ENCODE measurements at places on chromosomes 7 and 10. TPM values are rescaled to one million over a fixed set of nuclear protein-coding genes. Genes with fewer than 3 reads are reported as not detected.
A peak's percentile ranks its signal among the peaks of the same experiment; 100 is the strongest.

GRCh38 chr7:88116235-88116795 lies 103.5 kb downstream of the SRI start:
- no peak for DNase-seq

DNA sequence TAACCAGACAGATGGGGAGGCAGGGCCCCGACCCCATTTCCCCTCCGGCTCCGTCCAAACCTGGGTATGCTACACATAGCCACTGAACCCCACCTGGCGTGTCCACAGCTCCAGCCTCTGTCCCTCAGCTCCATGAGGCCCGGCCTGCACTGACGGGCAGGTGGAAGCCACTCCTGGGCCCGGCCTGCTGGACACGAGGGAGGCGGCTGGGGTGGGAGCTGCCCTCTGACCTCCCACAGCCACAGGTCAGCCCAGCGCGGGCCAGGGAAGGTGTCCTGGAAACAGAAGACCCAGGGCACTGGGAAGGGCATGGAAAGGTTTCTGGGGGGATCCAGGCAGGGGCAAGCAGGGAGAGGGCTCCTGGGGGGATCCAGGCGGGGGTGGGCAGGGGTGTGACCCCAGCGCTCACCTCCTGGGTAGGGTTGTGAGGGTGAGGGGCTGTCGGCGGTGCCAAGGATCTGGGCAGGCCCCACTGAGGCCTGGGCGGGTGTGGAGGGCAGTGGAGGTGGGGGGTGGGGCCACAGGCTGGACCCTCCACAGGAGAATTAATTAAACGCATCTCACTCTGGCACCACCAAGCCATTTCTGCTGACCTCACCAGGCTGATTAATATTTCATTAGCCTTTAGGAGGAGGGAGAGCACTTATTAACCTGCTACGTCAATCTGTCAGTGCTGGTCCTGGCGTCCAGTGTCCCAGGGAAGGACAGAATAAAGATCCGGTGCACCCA lies 108.9 kb downstream of the UNCX start:
- no peak for DNase-seq

GRCh38 chr10:58784361-58784760 lies 271.7 kb downstream of the BICC1 start:
- no peak for DNase-seq

DNA sequence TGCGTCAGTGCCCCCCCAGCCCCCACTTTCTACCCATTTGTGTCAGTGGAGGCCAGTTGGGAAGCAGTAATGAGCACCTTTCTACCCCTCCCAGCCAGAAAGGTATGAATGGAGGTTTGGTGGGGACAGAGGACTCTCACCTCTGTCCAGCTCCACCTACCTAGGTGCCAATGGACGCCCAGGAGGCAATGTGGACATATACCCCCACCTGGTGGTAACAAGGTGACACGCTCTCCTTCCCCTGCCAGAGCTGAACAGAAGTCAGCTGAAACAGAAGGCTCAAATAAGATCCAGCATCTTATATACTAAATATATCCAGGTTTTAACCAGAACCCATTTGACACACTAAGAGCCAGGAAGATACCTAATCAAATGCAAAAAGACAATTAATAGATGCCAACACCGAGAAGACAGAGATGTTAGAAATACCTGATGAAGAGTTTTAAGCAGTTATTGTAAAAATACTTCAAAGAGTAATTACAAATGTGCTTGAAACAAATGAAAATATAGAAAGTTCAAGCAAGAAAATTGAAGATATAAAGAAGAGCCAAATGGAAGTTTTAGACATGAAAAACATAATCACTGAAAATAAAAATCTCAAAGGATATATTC lies 18.4 kb upstream of the SORCS3 start:
- peak; percentile 82 for DNase-seq

DNA sequence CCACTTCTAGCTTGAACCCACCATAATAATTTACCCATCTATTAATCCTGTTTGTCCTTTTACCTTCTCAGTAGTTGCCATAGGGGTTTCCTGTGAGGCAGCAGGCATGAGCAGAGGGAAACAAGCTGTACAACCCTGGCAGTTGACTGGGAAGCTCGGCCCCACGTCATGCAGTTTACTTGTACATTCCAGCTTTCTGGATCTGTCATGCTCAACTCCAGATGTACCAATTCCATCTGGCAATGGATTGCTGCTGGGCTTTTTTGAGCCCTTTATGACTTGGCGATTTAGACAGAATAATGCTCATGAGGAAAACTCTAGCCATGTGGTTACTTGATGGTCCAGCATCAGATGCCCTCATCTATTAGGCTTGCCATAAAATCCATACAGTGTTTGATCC lies 112.5 kb downstream of the GNAI1 start:
- DNase-seq, result no peak

- no peak for DNase-seq
These were observed 155.9 kb downstream of the SEC23IP start for GRCh38 chr10:120048391-120048790.

DNA sequence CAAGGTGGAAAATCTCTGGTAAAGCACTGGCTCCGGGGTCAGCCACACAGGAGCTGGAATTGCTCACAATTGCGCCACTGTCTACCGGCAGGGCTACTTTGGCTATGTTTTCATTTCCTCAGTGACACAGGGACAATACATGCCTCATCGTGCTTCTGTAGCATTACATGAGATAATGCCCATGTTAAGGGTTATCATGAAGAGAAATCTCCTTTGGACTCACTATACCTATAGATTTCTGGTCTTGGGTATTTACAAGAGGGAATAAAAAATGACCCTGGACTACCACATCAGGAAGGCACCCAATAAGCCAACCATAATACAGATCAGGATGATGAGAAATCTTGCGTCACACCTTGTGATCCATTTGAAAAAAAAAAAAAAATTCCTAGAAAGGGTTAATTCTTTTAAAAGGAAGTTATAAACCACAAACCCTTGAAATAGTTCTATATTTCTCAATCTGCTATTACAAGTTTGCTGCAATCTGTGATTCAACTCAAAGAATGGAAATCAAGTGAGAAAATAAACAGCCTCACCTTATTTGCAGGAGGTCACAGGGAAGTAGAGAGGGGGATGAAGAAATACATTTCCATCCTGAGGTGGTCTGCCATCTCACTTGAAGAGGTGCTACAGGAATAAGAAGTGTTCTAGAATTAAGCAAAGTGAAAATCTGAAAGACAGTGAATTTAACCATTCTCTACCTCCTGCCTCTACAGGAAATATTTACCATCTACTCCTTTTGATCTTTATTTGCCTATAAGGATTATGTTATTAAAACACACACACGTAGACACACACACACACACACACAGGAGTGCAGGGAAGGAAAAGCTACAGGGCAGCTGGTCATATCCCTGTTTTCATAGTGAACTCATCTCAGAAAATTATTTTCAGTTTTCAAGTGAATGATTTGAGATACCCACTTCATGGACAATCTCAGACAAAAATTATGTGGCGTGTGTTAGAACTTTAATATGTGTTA lies 231.3 kb upstream of the CELF2 start:
- no peak for DNase-seq

GRCh38 chr10:35784751-35785150 lies 142.7 kb upstream of the FZD8 start:
- no peak for DNase-seq

DNA sequence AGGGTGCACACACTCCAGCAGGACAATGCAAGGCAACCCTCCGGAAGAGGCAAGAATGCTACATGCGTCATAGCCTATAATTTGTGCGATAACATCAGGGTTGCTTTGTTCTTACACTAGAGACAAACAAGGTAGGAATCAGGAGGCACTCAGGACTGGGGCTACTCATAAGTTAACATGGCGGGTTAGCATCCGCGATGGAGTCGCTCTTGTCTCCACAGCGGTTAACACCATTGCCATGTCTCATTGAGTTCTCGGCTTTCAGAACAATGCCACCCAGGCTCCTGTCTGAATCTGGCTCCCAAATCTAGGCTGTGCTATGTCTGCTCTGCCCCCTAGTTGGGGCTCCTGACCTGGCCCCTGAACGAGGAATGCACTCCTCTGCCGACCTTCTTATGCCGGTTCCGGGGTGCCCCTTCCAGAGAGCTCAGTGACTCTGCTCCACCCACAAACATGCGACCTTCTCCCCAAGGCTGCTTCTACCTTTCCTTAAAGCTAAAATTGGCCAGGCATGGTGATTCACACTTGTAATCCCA lies 24.9 kb upstream of the SLF2 start:
- peak; percentile 33 for DNase-seq

DNA sequence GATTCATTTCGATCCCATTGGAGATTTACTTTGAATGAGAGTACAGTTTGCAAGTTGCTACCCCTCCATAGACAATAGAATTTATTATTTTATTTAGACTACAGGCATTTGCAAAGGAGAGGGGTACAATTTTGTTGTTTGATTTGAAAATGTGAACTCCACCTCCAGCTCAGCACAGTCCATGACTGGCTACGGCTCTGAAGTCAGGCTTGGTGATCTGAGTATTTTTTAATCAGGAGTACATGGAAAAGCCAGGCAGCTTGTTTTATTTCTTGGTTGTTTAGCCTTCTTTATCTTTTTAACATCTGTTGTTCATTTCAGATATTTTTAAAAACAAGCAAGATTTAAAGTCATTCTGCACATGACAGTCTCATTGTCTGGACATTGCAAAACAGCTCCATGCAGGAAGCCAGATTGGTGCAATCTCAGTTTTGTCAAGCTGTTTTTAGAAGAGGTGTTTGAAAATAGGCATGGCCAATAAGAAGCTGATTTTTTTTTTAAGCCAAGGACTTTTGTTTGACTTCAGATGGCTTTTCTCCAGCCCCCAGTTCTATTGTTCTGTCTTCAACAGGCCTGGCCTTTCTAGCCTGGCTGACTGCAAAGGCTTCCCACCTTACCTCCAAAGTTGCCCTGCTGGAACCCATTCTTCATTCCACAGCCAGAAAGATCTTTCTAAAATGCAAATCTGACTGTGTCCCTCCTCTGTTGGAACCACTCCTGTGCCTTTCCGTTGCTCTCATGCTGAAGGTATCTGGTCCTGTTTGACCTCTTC lies 12.2 kb downstream of the PLXDC2 start:
- peak; percentile 27 for DNase-seq

- no peak for DNase-seq
These were observed 64.5 kb downstream of the RAMP3 start for GRCh38 chr7:45221896-45222604.

DNA sequence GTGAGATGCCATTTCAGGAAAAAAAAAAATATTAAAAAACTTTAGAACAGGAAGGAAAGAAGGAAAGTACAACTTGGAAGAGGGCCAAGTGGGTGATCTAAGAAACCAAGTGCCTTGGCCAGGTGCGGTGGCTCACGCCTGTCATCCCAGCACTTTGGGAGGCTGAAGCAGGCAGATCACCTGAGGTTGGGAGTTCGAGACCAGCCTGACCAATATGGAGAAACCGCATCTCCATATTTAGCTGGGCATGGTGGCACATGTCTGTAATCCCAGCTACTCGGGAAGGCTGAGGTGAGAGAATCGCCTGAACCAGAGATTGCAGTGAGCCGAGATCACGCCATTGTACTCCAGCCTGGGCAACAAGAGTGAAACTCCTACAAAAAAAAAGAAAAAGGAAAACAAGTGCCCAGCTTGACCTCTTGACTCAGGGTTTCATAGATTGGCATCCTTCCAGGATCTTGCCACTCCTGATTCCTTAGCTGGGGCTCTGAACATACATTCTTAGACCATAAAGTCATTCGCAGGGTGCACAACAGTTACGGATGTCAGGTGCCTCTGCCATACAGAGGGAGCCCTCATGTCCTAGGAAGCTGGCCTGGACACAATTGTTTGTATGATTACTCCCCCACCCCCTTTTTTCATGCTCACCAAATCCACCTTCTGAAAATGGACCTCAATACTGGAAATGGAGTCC lies 2.1 kb upstream of the GUSB start:
- no peak for DNase-seq

- no peak for DNase-seq
These were observed 21.6 kb upstream of the PDCD4 start for GRCh38 chr10:110850099-110850498.

DNA sequence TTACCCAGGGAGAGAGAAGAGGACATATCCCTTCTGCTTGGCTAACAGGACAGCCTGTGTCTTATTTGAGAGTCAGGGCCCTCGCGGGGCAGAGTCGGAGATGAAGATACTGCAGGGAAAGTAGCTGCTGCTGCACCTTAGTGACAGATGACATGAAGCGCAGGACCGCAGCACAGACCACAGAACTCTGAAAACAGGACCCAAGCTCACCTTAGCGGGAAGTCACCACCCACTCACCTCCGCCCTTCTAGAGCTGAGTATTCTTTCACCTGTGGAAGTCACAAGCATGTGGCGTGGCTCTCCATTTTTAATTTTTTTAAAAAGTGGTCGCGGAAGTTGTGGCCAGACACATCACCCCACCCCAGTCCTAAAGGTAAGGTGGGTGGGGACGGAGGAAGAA lies 191.4 kb downstream of the FAM107B start:
- DNase-seq, result no peak

AKR1C2 gene
- total RNA-seq, result 0.11 TPM

UCMA gene
- total RNA-seq, result not detected

TEX47 gene
- not detected for total RNA-seq

HNRNPA2B1 gene
- 223 TPM for total RNA-seq

HOXA1 gene
- 0.10 TPM for total RNA-seq

WEE2 gene
- not detected for total RNA-seq

NPTX2 gene
- total RNA-seq, result 34.8 TPM

All from H7 (cell line).